ENCODE measurements at places on chromosomes 7 and 10.

DNA sequence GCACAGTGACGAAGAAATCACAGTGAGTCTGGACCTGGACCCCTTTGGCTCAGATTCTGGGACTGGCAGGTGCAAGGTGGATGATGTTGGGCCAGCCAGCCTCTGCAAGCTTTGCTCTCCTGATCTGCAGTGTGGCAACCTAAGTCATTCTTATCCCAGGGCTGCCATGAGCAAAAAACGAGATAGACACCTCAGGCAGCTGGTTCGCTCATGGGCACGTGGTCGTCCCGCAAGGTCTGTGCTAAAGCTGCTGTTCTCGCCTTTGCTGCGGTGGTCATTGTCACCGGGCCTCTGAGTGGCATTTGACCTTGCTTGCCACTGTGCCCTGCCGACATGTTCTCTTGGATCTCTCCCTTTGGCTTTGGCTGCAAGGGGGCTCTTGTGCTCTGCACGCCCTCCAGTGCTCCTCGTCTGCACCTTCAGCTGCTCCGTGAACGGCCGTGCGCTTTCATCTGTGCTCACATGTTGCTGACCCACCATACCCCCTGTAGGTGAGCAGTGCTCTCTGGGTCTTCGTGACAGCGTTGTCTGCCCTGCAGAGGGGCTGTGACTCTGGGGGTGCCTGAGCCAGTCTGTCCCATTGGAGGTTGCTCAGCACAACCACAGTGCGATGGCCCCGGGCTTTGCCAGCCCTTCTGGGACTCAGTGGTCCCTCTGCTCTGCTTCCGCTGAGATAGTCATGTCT is 317.0 kb downstream of the GLRX3 start:
- DNase-seq: no peak

DNA sequence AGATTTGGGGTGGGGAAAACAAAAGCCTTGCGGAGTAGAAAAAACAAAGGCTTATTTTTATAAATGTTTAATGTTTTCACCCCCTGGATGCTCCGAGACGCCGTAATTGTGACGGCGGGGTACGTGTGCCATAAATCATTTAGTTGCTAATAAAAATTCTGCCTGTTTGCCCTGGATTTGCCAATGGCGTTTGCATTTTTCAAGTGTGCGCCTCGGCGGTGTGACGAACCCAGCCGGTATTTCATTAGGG is 2.5 kb upstream of the TNRC18 start:
- no peak for DNase-seq

GRCh38 chr10:86165666-86166065 is 200.9 kb downstream of the GRID1 start:
- no peak for DNase-seq

GRCh38 chr7:100176096-100177044 is 811 bp downstream of the GPC2 start:
- no peak for DNase-seq

Data from CD8-positive, alpha-beta memory T cell (primary cell).